ENCODE measurements at places on chromosomes 5 and 9.

GRCh38 chr5:35183556-35183955 lies 46.7 kb downstream of the PRLR start:
- DNase-seq = no peak

- no peak for DNase-seq
Measured at GRCh38 chr5:9387879-9388278, 158.0 kb downstream of the SEMA5A start.

DNA sequence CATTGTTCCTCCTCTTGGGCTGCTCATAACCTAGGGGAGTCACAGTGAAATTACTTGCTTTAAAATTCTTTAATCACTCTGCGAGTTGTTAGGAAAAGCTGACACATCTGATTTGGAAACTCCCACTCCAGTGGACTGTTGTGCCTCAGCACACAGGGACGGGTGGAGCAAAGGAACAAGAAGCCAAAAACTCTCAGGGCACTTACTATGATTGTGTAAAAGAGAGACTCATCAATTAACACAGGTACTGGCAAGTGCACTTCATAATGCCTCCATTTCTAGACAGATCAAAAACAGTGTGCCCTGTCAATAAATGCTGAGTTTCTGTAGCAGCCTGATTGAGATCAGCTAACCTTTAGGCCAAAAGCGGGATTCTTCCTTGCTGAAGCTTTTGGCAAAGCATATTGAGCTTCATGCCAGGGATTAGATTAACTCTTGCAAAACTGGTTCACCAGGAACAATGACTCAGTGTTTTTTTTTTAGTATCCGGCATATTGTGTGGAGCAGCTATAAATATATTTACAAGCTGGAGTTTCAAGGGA lies 55.9 kb downstream of the TMC1 start:
- DNase-seq = no peak

GRCh38 chr9:121944711-121945191 lies 148.4 kb downstream of the TTLL11 start:
- no peak for DNase-seq

DNA sequence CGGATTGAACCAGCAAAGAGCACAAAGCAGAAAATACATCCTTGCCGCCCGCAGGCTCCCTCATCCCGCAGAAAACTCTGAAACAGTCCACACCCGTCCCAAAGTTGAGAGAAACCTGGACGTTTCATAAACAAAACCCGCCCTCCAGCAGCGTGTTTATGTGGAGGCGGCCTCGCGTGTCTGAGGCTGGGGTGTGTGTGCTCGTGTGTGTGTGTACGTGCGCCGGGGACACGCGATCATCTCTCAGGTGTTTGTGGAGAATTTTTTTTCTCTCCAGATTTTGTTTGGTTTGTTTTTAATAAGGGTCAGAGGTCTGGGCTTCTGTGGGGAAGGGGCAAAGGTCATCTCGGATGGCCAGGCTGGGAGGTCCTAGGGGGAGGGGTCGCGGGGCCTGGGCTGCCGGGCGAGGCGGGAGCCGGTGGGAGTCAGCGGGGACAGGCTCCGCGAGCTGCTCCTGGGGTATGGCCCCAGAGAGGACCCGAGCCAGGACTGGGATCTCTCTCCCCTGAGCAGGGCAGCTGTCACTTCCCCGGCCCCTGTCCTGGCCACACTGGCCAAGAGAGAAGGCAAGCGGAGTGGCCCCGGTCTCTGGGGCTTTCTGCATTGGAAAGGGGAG lies 206.4 kb downstream of the C9orf50 start:
- DNase-seq = no peak

All from GM10248 (cell line).